ENCODE measurements at places on chromosomes 6 and 20.

- DNase-seq, result peak; percentile 95
Measured at GRCh38 chr6:31541658-31542521, at the start of gene DDX39B. Gene DDX39B, minus strand, starts transcription at chr6:31542003. Its CDS starts 1,471 bp downstream, at chr6:31540532.

DNA sequence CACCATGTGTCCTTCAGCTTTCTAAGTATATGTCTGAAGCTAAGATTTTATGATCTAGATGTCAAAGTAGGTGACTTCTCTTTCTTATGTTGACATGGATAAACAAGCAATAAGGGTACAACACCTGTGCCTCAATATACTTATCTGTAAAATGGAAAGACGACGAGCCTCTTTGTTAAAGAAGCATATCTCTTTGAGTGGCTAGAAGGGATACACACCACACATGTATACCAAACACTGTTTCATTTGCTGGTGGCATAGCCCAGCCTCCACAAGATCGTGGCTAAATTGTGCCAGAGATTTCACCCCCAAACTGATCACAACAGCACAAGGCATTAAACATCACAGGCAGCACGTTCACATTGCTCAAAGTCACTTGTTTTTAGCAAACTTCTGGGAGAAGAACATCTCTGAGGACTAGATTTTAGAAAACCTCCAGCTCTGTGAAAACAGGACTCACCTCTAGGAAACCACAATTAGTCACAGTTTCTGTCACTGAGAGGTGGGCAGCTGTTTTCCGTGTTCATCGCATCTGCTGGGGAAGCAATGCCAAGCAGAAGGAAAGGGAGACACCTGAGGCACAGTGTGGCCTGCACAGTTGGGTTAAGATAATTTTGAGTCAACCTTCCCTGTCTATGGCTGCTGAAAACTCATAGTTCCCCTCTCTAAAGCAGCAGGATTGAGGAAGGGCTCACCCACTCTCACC is 263.0 kb upstream of the PLCB4 start:
- no peak for DNase-seq

GRCh38 chr20:37627767-37628130 is 66.1 kb upstream of the CTNNBL1 start:
- DNase-seq, result no peak

GRCh38 chr6:70413992-70414494 is 735 bp downstream of the FAM135A start:
- no peak for DNase-seq

- DNase-seq, result no peak
Measured at GRCh38 chr20:36150489-36150846, 4.1 kb upstream of the EPB41L1 start.

- no peak for DNase-seq
Measured at GRCh38 chr6:130697271-130697994, 129.8 kb upstream of the SMLR1 start.

DNA sequence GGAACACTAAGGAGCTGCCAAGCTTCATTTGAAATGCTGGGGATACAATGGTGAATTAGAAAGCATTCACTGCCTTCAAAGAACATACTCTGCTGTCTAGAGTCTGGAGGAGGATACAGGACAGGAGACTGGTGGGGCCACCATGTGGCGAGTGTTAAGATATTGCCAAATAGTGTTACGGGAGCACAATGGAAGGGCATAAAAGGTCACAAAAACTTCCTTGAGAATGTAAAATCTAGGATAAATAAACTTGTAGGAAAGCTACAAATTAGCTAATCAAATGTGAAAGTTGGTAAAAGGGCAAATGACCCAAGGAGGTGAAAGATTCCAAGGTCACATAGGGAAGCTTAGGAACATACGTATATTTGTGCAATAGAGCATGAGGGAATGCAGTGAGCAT is 271.7 kb downstream of the RFPL4B start:
- no peak for DNase-seq

- DNase-seq, result no peak
Measured at GRCh38 chr6:109255946-109256640, 126.2 kb downstream of the CD164 start.

GRCh38 chr20:63079971-63080370 is 73.2 kb upstream of the BHLHE23 start:
- no peak for DNase-seq

DNA sequence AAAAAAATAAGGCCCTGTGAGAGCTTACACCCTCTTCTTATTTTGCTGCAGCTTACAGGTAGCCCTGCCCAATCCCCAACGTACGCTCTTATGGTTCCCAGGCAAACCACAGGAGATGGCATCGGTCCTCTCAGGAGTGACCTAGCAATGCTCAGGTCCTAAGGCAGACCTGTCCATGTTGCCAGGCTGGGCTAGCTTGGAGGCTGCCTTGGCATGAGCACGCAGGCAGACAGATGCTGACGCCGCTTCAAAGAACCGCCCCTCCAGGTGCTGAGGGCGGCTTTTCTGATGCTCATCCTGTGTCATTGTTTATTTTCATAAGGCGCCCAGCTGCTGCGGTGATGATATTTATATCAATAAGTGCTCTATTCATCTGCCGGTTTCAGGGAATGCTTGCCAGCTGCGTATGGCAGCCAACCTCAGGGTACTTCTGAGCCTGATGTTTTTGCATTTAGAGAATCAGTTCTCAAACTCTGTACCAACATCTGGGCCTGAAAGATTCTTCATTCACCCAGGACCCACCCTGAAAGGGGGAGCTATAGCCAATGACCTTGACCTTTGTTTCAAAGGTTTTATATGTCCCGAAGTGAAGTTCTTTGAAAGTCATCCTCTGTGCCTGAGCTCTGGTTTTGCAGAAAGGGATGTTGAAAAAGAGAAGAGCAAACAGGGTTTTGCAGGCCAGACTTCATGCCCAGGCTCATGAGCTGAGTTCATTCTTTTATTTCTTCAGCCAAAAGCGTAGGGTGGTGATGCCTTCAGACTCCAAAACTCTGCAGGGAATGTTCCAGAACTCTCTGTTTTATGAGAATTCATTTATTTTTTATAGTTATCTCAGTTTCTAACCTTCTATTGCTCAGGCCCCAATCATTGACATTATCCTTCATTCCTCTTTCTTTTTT is 475.6 kb upstream of the CHD6 start:
- no peak for DNase-seq

DNA sequence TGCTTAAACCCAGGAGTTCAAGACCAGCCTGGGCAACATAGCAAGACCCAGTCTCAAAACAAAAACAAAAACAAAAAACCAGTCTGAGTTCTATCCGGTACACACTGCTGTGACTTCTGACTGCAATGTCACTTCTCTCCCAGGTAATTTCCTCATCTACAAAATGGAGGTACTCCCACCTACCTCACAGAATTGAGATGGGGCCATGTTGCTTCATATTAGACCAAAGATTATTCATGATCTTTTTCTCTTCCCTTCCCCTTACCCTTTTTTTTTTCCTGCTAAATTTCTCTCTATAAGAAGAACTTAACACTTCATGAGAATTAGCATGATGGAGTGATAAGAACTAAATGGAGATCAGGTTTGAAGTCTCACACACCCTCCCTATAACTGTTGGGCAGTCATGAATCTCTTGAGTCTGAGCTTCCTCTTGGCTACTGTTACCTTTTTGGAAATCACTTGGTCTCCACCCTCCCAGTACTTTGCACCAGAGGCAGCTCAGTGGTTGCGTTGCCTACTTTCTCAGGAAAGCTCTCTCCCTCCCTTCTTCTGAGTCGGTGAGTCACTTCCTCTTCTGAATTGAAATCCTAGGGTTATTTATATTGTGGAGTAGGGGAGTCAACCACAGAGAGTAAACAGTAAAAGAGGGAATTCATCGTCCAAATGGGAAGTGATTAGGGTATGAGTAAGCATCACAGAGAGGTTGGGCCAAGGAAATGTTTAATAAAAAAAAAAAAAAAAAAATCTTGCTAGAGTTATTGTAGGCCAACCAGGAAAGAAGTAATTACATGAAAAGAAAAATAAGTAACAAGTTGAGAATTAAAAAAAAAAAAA is 59.9 kb upstream of the MAP7 start:
- peak; percentile 100 for DNase-seq

GRCh38 chr6:135675862-135676261 is 175.6 kb upstream of the PDE7B start:
- DNase-seq, result peak; percentile 58

- no peak for DNase-seq
Measured at GRCh38 chr6:15378866-15379265, 133.0 kb downstream of the JARID2 start.

DNA sequence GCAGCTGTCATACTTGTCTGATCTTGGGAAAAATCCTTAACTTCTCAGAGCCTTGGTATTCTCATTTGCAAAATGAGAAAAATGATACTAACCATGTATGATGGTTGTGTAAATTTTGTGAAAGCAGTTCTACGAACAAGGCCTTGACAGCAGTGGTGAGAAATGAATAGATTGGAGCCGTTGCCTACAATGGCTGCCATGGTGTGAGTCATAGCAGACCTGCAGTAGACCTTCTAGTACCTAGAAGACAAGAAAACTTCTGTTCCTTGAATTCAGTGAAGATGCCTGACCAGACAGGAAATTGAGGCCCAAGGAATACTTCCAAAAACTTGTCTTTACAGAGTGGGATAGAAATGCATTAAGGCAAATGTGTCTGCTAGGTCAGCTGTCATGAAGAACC is 338.9 kb downstream of the QKI start:
- DNase-seq, result no peak

DNA sequence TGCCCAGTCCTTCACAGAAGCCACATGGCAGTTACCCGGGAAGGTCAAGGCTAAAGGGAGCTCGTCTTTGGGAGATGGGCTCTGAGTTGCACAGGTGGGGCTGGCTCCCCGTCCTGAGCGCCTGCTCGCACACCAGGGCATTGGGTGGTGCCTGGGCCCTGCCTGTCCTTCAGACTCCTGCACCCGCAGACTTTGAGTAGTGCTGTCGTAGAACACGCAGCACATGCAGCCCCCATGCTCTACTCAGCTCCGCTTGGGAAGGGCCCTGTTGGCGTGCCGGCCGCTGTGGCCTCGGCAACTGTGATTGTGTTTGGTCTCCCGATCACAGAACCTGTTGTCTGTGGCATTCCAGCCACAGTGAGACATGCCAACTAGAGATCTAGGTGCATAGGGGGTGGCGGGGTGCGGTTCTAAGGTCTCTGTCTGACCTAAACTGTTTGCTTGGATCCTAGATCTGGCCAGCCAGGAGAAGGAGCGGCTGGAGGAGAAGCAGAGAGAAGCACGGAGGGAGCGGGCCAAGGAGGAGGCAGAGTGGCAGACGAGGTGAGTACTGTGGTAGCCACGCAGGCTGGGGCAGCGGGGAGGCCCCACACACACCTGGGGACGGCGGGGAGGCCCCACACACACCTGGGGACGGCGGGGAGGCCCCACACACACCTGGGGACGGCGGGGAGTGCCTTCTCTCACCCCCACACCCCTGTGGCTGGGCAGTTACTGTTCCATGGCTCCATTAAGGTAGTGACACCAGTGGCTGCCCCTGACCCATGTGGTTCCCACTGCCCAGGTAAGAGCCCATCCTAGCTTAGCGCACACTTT is 11.3 kb upstream of the ADRM1 start:
- no peak for DNase-seq

GRCh38 chr20:52530571-52530970 is 339.0 kb upstream of the ZFP64 start:
- DNase-seq, result no peak

- DNase-seq, result no peak
Measured at GRCh38 chr6:105867277-105867676, 218.9 kb upstream of the PRDM1 start.

GRCh38 chr6:66556936-66557335 is 849.9 kb upstream of the EYS start:
- DNase-seq, result no peak

DNA sequence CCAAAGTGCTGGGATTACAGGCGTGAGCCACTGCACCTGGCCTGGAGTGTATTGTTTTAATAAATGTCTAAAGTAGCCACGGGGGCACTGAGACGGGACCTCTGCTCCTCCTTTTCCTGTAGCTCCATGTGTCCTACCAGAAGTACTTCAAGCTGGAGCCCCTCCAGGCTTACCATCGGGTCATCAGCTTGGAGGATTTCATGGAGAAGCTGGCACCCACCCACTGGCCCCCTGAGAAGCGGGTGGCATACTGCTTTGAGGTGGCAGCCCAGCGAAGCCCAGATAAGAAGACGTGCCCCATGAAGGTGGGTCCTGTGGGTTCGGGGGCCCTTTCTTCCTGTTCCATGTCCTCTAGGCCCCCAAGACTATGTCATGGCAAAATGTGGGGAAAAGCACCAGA is 7.5 kb downstream of the POFUT1 start:
- DNase-seq, result no peak

GRCh38 chr20:59170406-59171349 is 7.1 kb downstream of the ZNF831 start:
- DNase-seq, result no peak

DNA sequence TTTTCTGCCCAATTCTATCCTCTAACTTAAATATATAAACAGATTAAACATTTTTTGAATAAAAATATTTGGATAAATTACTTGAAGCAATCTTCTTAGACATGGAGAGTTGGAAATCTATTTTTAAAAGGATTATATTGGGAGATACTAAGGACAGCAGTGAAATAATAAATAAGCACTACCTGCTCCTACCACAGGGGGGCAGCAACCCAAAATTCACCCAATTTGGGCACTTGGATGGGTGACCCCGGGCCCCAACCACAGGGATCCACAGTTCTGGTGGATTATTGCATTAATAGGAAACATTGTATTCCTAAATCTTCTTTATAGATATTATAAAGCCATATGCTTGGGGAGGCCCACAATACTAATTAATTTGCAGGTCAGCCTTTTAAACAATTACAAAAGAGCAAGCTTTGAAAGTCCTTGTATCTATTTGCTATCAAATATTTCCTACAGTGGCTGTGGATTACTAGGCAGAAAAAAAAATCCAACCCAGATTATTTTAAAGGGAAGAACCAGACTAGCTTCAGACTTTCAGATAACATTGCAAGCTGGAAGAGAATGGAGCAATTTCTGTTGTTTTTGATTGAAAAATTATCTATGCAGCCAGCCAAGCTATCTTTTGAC is 66.4 kb upstream of the PDE10A start:
- DNase-seq, result no peak

GRCh38 chr6:159904497-159904911 is 13.7 kb downstream of the MAS1 start:
- DNase-seq, result no peak

GRCh38 chr6:37126961-37127616 is 42.9 kb upstream of the PIM1 start:
- no peak for DNase-seq

- DNase-seq, result peak; percentile 15
Measured at GRCh38 chr6:135183002-135183531, 2.0 kb downstream of the MYB start.

- no peak for DNase-seq
Measured at GRCh38 chr6:121235386-121235785, 98.9 kb downstream of the TBC1D32 start.

- no peak for DNase-seq
Measured at GRCh38 chr6:86949771-86950170, 12.4 kb downstream of the HTR1E start.

- DNase-seq, result peak; percentile 9
Measured at GRCh38 chr6:47161176-47161687, 119.1 kb upstream of the ADGRF1 start.

- DNase-seq, result no peak
Measured at GRCh38 chr6:42916288-42916687, 435 bp downstream of the PTCRA start.

DNA sequence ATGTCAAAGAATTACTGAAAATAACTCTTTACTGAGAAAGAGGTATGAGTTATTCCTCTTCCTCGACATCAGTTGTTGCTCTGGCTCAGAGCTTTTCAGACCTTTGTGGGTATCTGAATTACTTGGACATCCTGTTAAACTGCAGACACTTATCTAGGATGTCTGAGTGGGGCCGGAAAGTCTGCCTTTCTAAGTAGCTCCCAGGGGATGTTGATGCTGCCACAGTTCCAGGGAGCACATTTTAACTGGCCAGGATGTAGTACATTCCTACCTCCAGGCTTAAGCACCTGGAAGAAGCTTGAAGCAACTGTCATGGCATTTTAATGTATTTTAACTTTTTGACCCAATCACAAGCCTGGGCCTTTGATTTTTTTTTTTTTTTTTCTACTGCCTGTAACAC is 265.8 kb upstream of the PLCB4 start:
- DNase-seq, result no peak
